ENCODE measurements at places on chromosomes 3 and 15.

DNA sequence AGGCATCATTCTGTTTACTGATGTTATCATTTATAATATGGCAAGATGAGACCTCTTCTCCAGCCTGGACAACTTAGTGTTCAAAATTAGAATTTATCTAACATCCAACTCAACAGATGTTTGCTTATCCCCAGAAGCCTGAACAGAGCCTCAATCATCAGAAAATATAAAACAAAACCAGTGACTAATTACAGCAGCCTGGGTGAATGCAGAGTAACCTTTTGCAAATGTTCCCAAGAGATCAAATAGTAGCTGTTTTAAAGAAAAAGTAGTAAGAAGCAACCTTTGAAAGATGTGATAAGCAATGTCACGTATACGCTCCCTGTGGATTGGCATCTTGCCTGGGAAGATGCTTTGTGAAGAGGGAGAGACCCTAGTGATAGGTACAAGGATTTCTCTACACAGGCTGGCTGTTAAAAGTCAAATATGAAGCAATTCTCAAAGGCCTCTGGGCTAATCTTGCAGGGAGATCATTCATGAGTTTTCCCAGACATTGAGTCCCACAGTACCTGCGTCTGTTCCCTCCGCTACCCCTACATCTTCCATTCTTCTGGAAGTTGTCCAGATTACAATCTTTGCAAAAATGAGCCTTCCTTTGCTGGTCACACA lies 39.3 kb upstream of the PRICKLE2 start:
- DNase-seq: no peak

- no peak for DNase-seq
These were observed 18.1 kb downstream of the FBN1 start for GRCh38 chr15:48627260-48627940.

- no peak for DNase-seq
These were observed 308.5 kb upstream of the ROPN1 start for GRCh38 chr3:124300416-124300815.

- DNase-seq: no peak
These were observed 116.5 kb downstream of the CMSS1 start for GRCh38 chr3:99933971-99934750.

- no peak for DNase-seq
These were observed 136.4 kb downstream of the CLASP2 start for GRCh38 chr3:33581666-33582065.

DNA sequence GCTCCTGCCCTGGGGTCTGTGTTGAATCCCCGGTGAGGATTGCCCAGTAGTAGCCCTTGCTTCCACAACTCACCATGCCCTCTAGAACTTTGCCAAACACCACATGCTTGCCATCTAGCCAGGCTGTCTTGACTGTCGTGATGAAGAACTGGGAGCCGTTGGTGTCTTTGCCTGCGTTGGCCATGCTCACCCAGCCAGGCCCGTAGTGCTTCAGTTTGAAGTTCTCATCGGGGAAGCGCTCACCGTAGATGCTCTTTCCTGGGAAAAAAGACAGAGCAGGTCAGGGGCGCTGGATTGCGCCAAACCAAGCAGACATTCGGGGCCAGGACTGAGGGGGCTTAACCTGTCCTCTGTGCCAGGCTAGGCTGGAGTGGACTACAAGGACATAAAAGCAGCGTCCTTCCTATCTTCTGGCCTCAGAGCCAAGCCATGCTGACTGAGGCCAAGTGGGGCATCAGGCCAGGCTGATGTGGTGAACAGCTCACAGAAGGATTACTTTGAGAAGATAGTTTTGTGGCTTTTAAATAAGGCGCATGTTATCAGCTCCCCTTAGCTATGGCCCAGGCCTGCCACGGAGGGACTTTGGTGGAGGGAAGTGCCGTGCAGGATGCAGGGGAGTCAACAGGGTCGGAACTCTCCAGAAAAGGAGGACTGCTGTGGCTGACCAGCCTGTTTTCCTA lies 5.3 kb downstream of the SNX22 start:
- DNase-seq: no peak

- no peak for DNase-seq
These were observed 51.8 kb downstream of the TRIM71 start for GRCh38 chr3:32869513-32870047.

DNA sequence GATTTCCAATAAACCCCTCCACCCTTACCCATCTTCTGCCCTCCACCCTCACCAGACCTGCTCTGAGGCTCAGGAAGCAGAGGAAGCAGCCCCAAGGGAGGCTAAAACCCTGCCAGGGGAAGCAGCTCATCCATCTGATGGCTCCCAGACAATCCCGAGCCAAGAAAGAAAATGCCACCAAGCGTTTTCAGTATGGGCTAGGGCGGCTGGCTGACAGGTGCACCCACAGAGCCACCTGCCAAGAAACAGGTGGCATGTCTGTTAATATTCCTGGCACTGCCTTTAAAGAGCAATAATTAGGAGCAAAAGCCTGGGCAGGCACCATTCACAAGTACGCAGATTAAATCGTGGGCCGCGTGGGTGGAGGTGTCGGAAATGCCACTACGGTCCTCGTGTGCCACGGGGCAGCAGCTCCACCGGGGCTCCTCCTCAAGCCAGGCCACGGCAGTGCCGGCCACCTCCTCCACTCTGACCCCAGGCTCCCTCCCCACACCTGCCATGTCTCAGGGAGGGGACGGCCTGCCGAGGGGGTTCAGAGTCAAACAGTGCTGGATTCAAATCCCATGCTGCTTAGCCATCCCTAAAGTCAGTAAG lies 23.9 kb upstream of the GRIP2 start:
- no peak for DNase-seq

DNA sequence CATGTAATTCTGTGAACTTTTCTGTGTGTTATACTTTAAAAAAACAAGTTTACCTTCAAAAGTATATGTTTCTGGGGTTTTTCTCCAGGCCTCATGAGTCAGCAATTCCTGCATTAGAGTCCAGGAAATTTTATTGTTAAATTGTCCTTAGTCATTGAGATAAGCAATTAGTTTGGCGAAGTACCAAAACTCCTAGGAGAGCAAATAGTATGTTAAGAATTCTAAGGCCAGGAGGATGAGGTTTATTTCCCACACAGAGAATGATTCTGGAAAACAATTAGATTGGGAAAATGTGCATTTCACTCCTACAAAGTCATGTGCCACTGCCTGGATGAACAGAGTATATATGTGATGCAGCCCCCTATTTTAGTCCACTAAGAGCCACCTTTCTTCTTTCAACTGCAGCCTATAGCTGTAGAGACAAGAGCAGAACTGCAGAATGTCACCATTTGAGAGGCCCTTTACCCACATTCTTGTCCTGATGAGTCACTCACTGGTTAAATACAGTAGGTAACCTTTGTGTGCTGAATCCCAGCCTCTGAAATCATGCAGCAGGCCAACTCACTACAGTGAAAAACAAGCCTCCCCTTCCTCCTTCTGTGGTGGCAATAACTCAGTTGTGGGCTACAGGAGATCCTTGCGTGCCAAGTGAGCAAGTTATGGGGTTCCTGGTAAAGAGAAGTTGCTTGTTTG lies 452.8 kb upstream of the THBS1 start:
- DNase-seq: no peak

GRCh38 chr15:20106026-20106425 lies 435.6 kb downstream of the GOLGA6L6 start:
- peak; percentile 2 for DNase-seq

GRCh38 chr15:96107916-96108315 lies 222.6 kb upstream of the NR2F2 start:
- no peak for DNase-seq

GRCh38 chr3:165347526-165347925 lies 151.3 kb upstream of the SLITRK3 start:
- no peak for DNase-seq

DNA sequence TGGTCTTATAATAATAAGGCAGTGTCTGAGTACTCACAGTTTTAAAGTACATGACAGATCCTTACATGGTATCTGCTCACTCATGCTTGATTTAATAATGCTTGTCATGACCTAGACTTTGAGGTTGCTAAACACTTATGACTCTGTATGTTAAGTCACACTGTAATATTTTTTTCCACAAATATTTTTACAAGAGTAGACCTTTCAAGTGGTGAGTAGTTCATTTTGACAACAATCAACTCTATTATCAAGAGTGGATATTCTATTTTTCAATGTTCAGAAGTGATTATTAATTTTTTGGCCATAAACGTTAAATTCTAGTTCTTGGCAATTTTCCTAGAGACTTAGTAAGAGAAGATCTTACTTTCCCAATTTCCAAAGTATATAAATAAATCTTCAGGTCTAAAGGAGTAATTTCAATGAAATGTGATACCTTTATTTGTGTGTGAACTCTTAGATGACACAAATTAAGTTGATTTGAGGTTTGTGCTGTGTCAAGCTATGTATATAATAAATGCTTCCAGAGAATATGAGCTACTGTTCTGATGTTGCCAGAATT lies 104.5 kb downstream of the NLGN1 start:
- no peak for DNase-seq

DNA sequence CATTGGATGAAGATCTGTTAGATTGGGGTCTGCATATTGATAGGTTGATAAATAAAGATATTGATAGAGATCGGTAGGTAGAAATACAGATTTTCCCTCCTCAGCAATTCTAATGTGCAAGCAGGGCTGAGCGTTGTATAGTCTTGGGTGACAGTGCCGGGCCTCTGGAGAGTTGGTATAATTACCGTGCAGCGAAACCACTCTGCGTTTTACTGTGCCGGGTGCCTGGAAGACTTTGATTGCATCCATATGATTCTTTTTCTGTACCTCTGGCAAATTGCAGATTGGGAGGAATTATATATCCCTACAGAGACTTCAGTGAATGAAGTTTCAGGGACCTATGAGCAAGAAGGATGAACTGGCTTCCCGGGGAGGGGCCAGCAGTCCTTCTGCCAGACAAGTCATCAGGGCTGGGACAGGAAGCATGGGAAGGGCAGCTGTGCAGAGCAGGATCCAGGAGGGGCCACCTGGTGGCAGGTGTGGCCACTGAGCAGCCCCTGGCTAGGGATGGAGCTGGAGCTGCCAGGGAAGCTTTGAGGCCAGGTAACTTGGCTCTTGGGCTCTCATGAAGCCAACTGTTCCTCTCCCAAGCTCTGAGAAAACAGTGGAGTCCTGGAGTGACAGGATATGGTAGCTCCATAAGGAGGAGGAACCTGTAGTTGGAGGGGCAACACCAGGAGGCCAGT lies 132.5 kb downstream of the APBA2 start:
- no peak for DNase-seq

- no peak for DNase-seq
These were observed 485.2 kb upstream of the PROK2 start for GRCh38 chr3:72270072-72270681.

All from activated CD4-positive, alpha-beta T cell treated with anti-CD3 and anti-CD28 coated beads for 4 hours (primary cell).